ENCODE measurements at places on chromosomes 7 and 10.

- no peak for ATAC-seq
These were observed 23.4 kb downstream of the MCMBP start for GRCh38 chr10:119849031-119849789.

- peak; percentile 62 for ATAC-seq
These were observed 253.4 kb downstream of the KIAA1217 start for GRCh38 chr10:24462291-24462813.

- ATAC-seq = no peak
These were observed 187.5 kb upstream of the ADO start for GRCh38 chr10:62616885-62617590.

GRCh38 chr10:45421221-45422097 lies 47.4 kb downstream of the ALOX5 start:
- ATAC-seq = no peak

DNA sequence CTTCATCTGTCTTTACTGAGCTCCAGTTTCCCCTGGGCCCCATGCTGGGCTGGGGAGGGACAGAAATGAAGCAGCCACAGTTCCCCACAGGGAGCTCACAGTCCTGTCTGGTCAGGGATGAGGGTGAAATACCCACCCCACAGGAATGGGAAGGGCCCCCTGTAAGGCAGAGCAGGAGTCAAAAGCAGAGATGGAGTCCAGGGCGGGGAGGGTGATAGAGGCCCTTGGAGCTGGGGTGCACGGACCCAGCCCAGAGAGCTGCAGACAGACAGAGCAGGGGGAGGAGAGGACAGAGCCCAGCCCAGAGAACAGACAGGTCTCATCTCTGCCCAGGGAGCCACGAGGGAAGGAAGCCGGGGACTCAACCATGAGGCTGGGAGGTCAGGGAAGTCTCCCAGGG lies 34.9 kb upstream of the ZNF488 start:
- no peak for ATAC-seq

GRCh38 chr7:22801912-22802311 lies 20.7 kb downstream of the TOMM7 start:
- no peak for ATAC-seq

DNA sequence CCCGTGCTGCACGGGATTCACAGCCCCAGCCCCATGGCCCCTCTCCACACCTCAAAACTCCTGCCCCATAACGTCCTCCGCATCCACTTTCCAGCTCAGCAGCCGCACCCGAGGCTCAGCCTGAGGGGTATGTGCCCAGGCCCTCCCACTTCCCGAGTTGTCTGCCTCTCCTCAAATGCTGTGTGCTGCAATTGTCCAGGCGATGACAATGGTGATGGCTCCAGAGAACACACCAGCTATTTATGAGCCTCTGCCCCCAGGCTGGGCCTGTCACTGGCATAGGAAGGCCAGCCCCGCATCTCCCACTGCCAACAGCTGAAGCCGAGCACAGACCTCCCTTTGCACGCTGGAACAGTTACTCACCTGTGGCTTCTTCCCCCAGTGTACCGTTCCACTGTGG lies 2.4 kb upstream of the LDB3 start:
- ATAC-seq = no peak

DNA sequence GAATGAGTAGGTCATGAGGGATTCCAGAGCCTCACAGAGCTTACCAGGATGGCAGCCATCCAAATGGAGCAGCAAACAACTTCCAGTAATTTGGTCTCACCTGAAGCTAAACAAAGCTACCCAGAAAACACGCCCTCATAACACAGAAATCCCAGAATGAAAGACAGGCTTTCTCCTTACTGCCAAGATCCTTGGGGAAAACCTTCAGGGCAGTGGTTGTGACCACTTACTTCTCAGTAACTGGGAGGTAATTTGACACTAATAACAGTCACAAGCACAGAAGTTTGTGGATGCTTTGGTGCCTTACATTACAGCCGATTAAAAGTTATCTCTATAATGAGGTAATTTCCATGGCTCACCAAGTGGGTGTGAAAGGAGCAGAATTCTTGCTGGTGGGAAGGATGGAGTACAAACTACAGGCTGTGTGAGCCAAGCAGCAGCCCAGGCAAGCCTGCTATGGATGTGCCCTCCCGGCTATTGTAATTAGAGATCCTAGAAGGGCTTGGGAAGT lies 10.4 kb downstream of the WDR91 start:
- ATAC-seq = no peak

DNA sequence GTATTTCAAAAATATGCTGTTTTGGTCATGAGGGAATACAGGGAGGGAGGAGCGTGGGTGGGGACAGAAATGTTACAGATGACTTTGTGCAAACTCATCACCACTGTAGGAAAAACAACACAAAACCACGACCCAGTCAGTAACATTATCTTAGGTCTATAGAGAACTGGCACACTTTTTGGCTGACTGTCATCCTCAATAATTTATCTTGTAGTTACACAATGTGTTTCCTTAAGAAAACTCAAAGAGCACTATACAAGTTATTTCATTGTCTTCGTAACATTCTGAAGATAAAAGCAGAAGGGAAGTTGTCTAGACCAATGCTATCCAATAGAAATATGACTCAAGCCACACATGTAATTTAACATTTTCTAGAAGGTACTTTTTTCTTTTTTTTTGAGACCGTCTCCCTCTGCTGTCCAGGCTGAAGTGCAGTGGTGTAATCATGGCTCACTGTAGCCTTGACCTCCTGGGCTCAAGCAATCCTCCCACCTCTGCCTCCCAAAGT lies 16.9 kb upstream of the CDK14 start:
- ATAC-seq = no peak

DNA sequence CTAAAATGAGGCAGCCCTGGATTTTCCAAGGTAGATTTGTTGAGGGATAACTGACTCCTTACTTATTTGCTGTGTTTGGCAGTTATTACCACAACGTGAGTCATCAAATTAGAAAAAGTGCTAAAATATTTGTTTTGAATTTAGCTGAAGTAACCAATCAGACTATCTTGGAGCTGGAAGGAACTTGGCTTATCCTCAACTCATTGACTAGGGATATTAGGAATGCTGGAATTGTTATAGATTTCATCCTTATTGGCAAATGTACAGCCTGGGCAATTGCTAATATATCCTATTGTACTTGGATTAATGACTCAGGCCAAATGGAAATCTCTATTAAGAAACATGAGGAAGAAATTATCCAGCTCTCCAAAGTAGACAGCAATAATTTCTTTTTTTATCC lies 1189.0 kb upstream of the LRRN3 start:
- ATAC-seq = no peak

DNA sequence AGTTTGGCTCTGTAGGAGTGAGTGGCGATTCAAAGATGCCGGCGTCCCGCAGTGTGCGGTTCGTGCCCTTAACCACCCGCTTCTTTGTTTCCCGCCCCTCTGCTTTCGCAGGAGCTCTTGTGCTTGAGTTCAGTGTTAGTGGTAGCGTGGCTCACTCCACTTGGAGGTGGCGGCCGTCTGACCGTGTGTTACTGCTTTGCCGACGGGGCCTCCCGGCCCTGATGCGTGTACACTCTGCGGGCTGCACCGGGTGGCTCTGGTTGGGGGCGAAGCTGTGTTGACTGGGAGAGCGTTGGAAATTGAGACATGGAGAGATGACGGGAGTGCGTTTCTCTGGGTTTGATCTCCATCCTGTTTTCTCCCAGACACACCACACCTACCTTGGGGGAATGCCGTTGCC lies 31.4 kb downstream of the SHH start:
- no peak for ATAC-seq

DNA sequence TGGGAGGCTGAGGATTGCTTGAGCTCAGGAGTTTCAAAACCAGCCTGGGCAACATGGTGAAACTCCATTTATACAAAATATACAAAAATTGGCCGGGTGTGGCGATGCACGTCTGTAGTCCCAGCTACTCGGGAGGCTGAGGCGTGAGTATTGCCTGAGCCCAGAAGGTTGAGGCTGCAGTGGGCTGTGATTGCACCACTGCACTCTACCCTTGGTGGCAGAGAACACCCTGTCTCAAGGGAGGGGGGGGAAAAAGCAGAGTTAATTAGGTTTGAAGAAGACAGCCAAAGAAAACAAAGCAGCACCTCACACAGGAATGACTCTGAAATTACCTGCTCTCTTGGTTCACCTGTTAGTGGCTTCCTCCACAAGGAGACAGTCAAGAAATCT lies 110.0 kb downstream of the EEPD1 start:
- no peak for ATAC-seq

DNA sequence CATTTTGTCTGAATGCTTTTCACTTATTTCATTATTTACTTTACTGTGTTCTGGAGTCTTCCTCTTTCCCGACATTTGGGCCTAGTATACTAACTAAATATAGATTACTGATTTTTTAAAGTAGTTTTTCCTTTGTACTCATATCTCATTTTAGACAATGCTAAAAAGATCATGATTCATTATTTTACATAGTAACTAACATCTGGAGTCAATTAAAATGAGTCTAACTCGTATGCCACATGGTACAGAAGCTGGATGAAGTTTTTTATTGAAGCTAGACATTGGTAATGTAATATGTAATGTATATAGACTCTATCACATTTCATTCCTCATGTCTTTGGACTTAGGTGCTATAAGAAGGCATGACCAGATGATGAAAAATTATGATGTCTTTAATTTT lies 156.3 kb upstream of the HGF start:
- ATAC-seq = no peak

DNA sequence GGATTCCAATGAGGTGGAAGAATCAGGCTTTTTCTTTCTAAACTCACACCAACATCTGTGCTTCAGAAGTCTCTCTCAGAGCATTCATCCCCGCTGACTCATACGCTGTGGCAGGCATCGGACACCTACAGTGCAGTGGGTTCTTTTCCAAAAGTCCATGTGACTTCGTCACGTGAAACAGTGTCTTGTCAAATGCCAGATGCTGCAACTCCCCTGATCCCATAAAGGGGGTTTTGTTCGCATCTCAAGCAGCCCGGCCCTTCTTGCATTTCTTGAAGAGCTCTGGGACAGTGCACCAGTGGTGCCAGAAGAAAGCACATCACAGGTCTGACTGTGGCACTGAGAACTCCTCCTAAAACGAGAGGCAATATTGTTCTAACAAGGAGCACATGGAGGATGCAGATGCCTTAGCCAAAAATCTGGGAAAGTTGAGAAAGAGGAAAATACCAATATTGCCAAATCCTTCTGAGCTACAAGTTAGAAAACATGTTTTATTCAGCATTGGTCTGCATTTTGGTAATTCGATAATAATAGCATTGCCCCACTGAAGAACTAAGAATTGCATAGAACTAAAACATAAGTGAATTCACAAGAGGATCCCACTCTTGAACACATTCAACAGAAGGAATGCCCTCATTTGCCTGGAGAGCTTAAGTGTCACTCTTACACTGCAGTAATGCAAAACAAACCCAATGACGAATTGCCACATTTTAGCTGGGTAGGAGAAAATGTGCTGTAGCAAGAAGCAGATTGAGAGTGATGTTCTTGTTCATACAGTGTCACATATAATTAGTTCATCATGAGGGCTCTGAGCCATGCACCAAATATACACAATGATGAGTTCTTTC lies 204.4 kb downstream of the CXCL12 start:
- ATAC-seq = peak; percentile 85
